ENCODE measurements at places on chromosomes 12 and 14. TPM values are rescaled to one million over a fixed set of nuclear protein-coding genes. Genes with fewer than 3 reads are reported as not detected.
A peak's percentile ranks its signal among the peaks of the same experiment; 100 is the strongest.

CCDC196 gene
- polyA plus RNA-seq, result not detected

GAPDH gene
- polyA plus RNA-seq, result 4,871 TPM

IL26 gene
- not detected for polyA plus RNA-seq

ETFBKMT gene
- 6.0 TPM for polyA plus RNA-seq

SLC35F4 gene
- 0.30 TPM for polyA plus RNA-seq

NFATC4 gene
- polyA plus RNA-seq, result 38.9 TPM

KRT6C gene
- polyA plus RNA-seq, result not detected

VRTN gene
- not detected for polyA plus RNA-seq

CLMN gene
- polyA plus RNA-seq, result 33.1 TPM

INHBC gene
- not detected for polyA plus RNA-seq

NOXRED1 gene
- polyA plus RNA-seq, result 0.28 TPM

AMDHD1 gene
- 5.9 TPM for polyA plus RNA-seq

BTG1 gene
- polyA plus RNA-seq, result 59.9 TPM

TAS2R31 gene
- not detected for polyA plus RNA-seq

TNS2 gene
- 90.1 TPM for polyA plus RNA-seq

CMA1 gene
- not detected for polyA plus RNA-seq

DNA sequence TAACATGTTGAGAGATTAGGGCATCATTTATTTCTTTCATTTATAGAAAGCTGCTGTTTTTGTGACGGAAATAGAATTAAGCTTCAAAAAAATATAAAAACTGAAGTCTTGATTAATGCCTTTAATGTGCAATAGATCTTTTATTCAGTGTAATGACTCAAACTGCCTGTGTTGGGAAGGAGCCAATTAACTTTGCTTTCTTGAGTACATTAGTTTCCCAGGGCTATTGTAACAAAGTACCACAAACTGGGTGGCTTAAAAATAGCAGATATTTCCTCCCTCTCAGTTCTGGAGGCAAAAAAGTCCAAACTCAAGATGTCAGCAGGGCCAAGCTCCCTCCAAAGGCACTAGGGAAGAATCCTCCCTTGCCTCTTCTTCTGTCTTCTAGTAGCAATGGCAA, 36.6 kb downstream of the EID3 start:
- DNase-seq, result no peak
- H3K4me3 ChIP-seq, result no peak overlapping the region
- H3K4me1 ChIP-seq, result no peaks in the 10 kb centered on the region
- H3K27me3 ChIP-seq, result no peaks in the 10 kb centered on the region

GRCh38 chr12:121532503-121533393, 48.1 kb downstream of the KDM2B start:
- H3K4me3 ChIP-seq, result no peak overlapping the region
- no peaks in the 10 kb centered on the region for H3K27me3 ChIP-seq
- H3K27ac ChIP-seq, result peak overlapping the region; percentile 36
- peaks cover 5% of the 10 kb centered on the region for H3K36me3 ChIP-seq
- H3K4me1 ChIP-seq, result peaks cover 25% of the 10 kb centered on the region

DNA sequence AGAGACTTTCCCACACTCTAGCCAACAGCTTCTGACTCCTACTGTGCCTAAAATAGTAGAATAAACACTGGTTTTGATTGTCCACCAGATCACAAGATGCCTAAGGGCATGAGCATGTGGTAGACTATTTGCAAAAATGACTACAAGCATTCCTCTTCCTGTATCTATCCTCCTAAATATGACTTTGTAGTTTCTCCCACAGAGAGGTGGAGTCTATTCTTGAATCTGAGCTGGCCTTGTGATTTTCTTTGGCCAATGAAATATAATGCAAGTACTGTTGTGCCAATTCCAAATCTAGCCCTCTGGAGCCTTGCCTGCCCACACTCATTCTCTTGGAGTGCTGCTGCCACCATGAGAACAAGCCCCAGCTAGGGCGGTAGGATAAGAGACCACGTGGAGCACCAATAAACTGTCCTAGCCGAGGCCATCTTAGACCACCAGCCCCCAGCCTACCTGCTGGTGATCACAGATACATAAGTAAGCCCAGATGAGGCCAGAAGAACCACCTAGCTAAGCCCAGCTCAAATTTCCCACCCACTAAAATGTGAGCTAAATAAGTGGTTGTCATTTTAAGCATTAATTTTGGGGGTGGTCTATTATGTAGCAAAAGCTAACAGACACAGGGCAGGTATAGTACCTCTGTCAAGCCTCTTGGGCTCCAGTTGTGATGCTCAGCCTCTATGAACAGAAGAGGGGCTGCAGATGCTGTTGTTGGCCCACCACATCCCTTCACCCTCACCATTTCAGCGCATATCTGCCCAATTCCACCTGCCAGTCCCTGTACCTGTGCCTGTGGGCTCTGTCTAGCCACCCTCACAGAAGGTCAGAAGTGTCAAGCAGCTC, 17.9 kb downstream of the ZFP36L1 start:
- H3K4me1 ChIP-seq, result peaks cover 5% of the 10 kb centered on the region
- no peak overlapping the region for H3K4me3 ChIP-seq
- no peak overlapping the region for H3K27ac ChIP-seq
- no peaks in the 10 kb centered on the region for H3K36me3 ChIP-seq
- DNase-seq, result no peak

DNA sequence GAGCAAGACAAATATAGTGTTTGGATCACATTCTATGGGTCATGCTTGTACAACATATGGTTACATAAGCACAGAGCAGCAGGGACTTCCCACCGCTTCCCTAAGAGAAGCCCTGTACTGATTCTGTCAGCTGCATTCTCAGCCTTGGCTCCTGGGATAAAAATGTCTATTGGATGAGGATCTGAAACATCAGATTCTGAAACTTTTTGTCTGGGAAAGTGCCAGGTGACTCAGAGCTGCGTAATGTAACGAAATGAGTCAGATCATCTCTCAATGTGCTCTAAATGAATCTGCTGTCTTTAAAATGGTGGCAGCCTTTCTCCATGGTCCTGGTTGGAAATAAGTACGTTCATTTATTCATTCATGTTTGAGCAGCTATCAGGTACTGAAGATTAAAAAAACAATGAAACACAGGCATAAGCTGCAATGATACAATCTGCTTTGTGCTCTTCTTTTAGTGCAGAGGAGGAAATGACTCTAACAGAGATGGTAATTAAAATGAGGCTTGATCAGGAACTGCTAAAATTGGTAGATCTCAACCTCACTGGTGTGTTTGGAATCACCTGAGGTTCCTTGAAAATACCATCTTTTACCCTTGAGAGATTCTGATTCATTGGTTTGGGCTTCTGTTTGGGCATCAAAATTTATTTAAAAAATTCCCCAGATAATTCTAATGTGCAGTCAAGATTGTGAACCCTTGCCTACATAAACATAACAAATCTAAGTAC, 99.1 kb upstream of the NAP1L1 start:
- no peaks in the 10 kb centered on the region for H3K27me3 ChIP-seq
- no peaks in the 10 kb centered on the region for H3K4me1 ChIP-seq
- no peak overlapping the region for H3K27ac ChIP-seq
- DNase-seq, result no peak
- no peak overlapping the region for H3K4me3 ChIP-seq
- H3K36me3 ChIP-seq, result no peaks in the 10 kb centered on the region

DNA sequence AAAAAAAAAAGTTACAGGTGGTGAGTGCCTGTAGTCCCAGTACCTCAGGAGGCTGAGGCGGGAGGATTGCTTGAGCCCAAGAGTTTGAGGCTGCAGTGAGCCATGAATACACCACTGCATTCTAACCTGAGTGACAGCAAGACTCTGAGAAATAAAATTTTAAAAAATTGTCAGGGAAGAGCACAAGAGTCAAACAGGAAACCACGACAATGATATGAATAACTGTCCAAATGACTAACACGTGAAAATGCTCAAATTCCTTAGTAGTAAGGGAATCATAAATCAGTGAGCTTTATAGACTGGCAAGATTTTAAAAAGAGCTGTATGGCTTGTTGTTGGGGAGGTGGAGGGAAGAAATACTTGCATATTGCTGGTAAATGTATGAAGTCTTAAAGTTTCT, 12.9 kb upstream of the ASPG start:
- no peak overlapping the region for H3K4me3 ChIP-seq
- no peak for DNase-seq
- no peak overlapping the region for H3K27ac ChIP-seq
- H3K27me3 ChIP-seq, result no peaks in the 10 kb centered on the region

GRCh38 chr12:5620896-5621295, 189.0 kb downstream of the NTF3 start:
- no peak overlapping the region for H3K4me3 ChIP-seq
- DNase-seq, result no peak
- no peaks in the 10 kb centered on the region for H3K4me1 ChIP-seq
- H3K27me3 ChIP-seq, result no peaks in the 10 kb centered on the region
- H3K36me3 ChIP-seq, result no peaks in the 10 kb centered on the region
- H3K27ac ChIP-seq, result no peak overlapping the region

DNA sequence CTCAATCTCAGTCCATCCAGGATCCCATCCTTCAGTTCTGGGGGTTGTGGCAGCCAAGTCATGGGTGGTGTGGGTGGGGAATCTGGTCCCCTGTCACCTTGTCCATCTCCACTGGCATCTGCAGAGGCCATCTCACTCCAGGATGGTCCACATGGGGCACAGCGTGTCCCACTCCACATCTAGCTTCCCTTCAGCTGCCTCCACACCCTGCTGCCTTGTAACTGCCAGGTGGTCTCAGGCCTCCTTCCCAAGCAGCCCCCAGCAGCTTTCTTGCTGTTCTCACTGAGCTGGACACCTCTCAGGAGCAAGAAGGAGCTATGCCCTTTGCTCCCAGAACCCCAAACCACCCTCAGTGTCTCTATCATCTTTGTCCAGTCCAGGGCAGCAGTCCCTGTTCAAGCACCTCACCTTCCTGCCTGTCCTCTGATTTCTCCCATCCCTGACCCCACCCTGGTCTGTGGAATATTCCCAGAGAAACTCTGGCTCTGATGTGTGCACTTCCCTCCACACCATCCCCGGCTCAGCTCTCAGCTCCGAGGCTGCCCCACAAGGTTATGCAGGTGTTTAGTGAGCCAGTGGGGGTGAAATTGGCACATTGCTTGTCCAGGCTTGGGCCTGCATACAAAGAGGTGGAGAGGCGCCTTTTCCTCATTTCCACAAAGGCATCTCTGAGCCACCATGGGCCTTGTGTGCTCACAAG, 13.7 kb upstream of the DYNC1H1 start:
- no peak overlapping the region for H3K4me3 ChIP-seq
- H3K27ac ChIP-seq, result no peak overlapping the region
- H3K36me3 ChIP-seq, result no peaks in the 10 kb centered on the region
- no peaks in the 10 kb centered on the region for H3K4me1 ChIP-seq
- H3K27me3 ChIP-seq, result no peaks in the 10 kb centered on the region
- peak; percentile 36 for DNase-seq

DNA sequence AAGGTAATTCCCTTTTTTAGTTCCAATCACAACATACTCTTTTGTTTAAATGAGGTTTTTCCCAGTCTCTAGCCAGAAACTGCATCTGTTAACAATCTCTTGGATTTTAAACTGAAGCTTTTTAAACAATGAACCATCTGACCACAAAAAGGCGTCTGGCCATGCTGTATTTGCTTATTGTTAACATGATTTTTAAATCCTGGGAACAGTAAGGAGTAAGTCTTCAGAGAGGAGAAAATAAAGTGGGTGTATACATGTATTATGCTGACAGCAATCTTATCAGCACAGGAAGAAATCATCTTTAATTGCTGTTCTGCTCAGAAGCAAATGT, 106.2 kb downstream of the DAAM1 start:
- no peak overlapping the region for H3K27ac ChIP-seq
- H3K4me3 ChIP-seq, result no peak overlapping the region
- H3K27me3 ChIP-seq, result no peaks in the 10 kb centered on the region
- H3K4me1 ChIP-seq, result peaks cover 5% of the 10 kb centered on the region

DNA sequence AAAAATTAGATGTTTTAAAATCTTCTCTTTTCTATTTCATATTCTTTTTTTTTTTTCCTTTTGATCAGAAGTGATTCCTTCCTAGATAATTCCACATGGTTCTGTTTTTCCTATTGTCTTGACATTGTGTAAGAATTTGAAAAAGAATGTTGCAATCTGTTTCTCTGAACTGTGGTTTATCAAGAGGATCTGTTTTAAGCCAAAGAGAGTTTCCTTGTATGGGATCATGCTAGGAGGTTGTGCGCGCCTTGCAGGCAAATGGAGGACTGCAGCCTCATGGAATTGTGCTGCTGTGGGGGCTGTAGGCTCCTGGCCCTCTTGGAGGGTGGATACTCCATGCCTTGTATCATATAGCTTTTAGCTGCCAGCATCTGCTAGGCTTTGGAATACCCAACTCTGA, 43.3 kb upstream of the MBIP start:
- peaks cover 3% of the 10 kb centered on the region for H3K4me1 ChIP-seq
- no peaks in the 10 kb centered on the region for H3K27me3 ChIP-seq
- H3K36me3 ChIP-seq, result no peaks in the 10 kb centered on the region
- no peak overlapping the region for H3K4me3 ChIP-seq

DNA sequence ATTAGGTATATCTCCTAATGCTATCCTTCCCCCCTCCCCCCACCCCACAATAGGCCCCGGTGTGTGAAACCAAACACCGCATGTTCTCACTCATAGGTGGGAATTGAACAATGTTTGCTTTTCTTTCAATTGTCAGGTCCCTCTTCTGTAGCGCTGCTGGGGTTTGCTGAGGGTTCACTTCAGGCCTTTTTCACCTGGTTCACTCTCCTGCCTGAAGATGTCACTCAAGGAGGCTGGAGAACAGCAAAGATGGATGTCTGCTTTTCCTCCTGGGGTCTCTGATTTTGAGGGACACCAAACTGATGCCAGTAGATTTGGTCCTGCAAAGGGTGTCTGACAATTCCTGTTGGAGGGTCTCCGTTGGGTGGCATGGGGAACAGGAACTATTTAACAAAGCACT, 35.8 kb downstream of the KLRK1 start:
- DNase-seq, result no peak
- H3K4me1 ChIP-seq, result no peaks in the 10 kb centered on the region
- H3K27me3 ChIP-seq, result no peaks in the 10 kb centered on the region
- no peak overlapping the region for H3K27ac ChIP-seq
- H3K36me3 ChIP-seq, result no peaks in the 10 kb centered on the region
- no peak overlapping the region for H3K4me3 ChIP-seq

- H3K27me3 ChIP-seq, result no peaks in the 10 kb centered on the region
- no peak overlapping the region for H3K27ac ChIP-seq
- no peaks in the 10 kb centered on the region for H3K4me1 ChIP-seq
- H3K36me3 ChIP-seq, result no peaks in the 10 kb centered on the region
- no peak for DNase-seq
Observed at GRCh38 chr14:66069036-66069435, 417.1 kb upstream of the CCDC196 start.

DNA sequence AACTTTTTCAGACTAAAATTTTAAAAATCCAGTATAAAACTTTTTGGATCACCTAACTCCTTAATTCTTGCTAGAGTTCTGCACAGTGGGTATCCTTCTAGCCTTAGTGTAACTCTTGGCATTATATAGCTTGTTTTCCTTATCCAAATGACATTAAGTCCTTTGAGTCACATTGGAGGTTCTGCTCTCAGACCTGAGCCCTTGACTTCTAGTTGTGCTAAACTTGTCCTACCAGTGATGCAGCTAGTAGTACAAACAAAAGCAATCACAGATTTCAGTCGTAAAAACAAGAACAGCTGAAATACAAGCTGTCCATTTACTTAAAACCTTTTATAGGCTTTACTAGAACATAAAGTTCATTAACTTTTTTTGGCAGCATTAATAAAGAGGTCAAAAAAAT, 10.5 kb downstream of the ZBTB1 start:
- no peak overlapping the region for H3K27ac ChIP-seq
- no peak overlapping the region for H3K4me3 ChIP-seq
- no peaks in the 10 kb centered on the region for H3K4me1 ChIP-seq
- no peak for DNase-seq

Data from kidney (tissue), 22 donors.